ENCODE measurements at places on chromosomes 5 and 9. TPM values are rescaled to one million over a fixed set of nuclear protein-coding genes. Genes with fewer than 3 reads are reported as not detected.

Gene TMEM174
- not detected for polyA plus RNA-seq

Gene MYORG
- polyA plus RNA-seq, result 0.39 TPM

GRCh38 chr5:178349625-178350353 is 117.2 kb upstream of the PHYKPL start:
- no peaks in the 10 kb centered on the region for H3K36me3 ChIP-seq
- no peak for DNase-seq
- H3K4me3 ChIP-seq, result no peak overlapping the region
- H3K4me1 ChIP-seq, result no peaks in the 10 kb centered on the region
- H3K27me3 ChIP-seq, result peaks cover 5% of the 10 kb centered on the region

- DNase-seq, result no peak
- H3K36me3 ChIP-seq, result no peaks in the 10 kb centered on the region
Observed at GRCh38 chr5:82704381-82704780, 372.8 kb downstream of the TMEM167A start.

DNA sequence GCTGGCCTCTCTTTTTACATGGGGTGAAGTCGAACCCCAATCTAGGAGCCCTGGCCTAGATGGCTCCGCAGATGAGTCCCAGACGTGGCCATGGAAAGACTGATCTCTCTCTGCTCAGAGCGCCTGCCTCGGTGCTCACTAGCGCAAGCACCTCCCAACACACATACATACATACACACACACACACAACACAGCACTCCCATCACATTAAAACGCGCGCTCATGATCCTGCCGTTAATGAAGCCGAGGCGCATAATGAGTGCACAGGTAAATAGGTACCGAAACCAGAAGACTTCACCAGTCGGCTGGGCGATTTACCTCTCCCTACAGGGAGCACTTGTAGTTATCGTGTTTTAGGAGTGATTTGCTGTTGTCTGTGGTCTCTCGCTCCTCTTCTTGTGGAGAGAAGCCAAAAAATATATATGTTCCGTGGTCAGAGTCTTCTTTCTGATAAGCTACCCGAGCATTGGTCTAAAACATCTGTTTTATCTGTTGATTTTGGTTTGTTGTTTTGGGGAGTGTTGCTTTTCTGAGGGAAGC is 207.7 kb downstream of the MEF2C start:
- peaks cover 74% of the 10 kb centered on the region for H3K27me3 ChIP-seq
- H3K27ac ChIP-seq, result no peak overlapping the region
- H3K36me3 ChIP-seq, result peaks cover 4% of the 10 kb centered on the region

GRCh38 chr5:61217214-61217613 is 54.9 kb upstream of the SMIM15 start:
- H3K4me1 ChIP-seq, result no peaks in the 10 kb centered on the region
- H3K27ac ChIP-seq, result no peak overlapping the region
- DNase-seq, result no peak
- peaks cover 15% of the 10 kb centered on the region for H3K27me3 ChIP-seq
- H3K36me3 ChIP-seq, result no peaks in the 10 kb centered on the region

DNA sequence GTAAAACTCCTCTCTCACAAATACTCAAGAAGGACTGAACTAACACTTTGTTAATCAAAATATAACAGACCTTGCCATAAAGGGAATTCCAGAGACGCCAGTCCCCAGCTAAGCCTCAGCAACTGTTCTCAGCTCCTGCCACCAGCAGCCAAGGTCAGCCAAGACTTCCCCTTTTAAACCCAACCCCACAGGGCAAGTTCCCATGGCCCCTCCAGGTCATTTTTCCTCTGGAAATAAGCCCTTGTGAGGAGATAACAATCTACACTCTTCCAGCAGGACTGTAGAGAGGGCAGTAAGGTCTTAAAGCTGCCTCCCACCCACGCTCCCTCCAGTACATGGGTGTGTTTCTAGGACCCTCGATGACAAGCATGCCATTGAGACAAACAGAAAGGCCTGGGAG is 78.3 kb downstream of the DPYSL3 start:
- H3K36me3 ChIP-seq, result no peaks in the 10 kb centered on the region
- H3K27me3 ChIP-seq, result peaks cover 6% of the 10 kb centered on the region
- H3K4me3 ChIP-seq, result no peak overlapping the region
- H3K27ac ChIP-seq, result no peak overlapping the region
- no peak for DNase-seq
- H3K4me1 ChIP-seq, result no peaks in the 10 kb centered on the region
